ENCODE measurements at places on chromosomes 2 and 18.

DNA sequence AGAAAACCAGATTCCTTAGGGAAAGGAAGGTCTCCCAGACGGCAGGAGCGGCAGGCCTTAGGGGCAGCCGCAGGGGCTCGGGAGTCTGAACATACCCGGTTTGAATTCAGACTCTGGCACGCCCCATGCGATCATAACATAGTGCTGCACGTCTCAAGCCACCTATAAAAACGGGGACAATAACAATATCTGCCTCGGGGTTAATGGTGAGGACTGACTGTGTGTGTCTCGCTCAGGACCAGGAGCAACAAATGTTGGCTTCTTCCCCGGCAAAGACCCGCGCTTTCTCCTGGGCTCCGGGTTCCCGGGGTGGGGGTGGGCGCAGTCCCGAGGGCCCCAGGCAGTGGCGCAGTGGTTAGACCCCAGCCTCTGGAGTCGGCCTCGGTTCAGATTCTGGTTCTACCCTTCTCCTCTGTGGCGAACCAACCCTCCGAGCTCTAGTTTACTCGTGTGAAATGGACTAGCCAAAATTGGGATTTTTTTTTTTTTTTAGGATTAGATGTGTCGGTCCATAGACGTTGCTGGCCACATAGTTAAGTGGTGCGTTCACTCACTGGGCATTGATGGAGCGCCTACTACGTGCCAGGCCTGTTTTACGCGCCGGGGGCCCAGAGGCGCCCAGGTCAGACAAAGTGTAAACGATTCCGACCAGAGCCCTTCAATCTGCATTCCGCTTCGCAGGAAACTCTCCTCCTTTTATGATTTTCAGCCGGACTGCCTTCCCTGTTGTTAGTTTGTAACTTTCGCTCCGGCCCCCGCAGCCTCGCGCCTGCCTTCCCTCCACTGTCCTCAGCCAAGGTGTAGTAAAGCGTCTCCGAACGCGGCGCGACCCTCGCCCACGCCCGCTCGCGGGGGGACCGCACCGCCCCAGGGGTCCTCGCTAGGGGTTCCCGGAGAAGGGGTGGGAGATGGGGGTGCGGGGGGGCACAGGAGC, 820 bp upstream of the SH3BP4 start:
- DNase-seq, result no peak

DNA sequence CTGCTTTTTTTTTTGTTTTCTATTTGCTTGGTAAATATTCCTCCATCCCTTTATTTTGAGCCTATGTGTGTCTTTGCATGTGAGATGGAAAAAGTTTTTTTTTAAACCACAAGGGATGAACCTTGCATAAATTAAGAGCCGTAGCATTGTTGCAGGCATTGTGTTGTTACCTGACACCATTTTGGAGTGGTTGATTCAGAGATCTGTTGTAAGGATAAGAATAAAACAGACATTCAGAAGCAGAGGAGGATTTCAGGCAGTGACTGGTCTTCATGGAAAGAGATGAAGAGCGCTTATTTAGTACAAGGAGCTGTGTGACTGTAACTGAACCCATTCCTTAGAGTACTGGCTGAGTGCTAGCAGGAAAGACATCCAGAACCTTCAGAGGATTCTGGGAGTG, 101.2 kb downstream of the LTBP1 start:
- DNase-seq, result no peak

DNA sequence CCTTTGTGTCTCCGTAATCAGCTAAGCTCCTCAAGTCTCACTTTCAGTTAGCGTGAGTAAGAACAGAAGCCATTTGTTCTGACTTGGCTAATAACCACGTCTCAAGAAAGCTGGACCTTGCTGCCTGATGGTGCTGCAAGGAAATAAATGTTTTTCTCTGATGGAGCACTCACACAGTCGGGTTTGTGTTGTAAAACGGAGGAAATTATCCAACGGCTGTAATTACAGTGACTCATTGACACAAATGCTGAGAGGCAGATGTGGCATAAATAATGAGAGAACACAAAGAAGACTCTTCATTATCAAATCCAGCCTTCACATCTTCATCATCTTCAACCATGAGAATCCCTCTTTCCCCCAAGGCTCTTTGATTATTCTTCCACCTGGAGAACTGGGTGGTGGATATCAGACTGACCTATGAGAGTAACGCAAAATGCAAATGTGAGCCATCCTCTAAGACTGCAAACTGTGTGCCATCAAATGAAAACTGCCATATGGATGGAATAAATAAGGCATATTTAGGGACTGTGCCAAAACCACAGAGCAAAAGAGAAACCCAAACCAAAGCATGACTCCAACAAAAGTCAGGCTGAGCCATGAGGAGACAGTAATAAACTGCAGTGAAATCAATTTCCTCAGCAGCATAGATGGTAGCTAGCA, 252.6 kb downstream of the RND3 start:
- DNase-seq, result no peak

DNA sequence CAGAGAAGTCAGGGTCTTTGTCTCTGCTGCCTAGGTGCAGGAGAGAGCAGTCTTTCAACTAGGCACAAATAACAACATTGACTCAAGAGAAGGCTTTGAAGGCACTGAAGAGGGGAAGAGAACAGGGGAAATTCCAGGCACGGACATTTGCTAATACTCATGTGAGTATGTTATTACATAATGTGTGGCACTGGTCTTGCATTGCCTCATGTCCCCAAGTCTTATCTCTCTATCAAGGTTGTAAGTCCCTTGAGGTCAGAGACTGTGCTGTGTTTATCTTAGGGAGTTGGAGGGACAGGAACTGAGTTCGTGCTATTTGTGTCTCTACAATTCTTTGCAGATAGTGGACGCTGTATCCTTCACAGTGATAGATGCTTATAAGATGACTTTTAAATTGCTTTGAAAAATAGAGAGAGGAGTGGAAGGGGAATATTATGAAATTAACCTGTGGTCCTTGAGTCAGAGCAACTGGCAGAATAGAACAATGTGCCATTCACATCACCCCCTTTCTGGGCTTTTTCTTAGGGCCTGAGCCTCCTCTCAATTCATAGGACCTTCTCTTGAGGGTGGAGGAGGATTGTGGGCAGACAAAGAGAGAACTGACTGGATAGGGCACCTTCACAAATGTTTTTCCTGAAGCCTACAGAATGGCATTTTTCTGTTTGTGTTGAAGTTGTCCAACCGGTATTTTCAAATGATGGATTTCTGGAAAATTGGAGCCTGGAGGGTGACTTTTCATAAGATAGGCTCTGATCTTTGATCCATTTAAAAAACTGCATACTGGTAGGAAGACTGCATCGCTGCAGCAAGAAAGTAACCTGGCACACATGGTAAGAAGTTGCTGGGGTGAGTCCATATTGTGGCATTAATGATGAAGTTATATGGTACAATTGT, 96.6 kb upstream of the CXCR4 start:
- DNase-seq, result no peak

DNA sequence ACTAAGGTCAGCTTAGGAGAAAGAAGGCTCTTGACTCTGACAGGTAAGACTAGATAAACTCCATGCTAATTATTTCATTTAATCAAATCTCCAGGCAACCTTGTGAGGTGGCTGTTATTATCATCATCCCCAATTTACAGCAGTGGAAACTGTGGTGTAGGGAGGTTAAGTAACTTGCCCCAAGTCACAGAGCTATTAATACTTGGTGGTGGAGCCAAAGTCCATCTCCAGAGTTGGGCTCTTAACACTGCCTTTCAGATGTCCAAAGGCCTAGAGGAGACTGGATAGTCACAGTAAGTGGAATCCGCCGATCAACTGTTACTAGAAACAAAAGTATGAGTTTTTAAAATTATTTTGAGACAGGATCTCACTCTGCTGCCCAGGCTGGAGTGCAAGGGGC, 46.6 kb upstream of the SP3 start:
- DNase-seq, result no peak

DNA sequence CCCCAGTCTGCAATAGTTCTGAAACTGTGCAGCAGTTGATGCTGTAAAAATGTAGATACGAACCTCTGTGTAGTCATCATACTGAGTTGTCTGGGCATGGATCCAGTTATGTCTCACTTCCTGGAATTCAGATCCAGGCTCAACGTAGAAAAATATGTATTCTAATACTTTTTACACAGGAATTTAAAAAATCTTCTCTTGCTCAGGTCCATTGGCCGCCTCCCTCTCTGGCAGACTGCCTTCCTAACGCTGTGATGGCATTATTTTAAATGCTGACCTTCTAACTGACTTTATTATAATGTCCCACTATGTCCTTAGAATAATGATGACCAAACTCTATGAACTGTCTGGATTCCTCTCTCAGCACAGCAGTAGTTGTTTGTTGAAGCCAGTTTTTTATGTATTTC, 119.6 kb downstream of the FEZ2 start:
- no peak for DNase-seq

DNA sequence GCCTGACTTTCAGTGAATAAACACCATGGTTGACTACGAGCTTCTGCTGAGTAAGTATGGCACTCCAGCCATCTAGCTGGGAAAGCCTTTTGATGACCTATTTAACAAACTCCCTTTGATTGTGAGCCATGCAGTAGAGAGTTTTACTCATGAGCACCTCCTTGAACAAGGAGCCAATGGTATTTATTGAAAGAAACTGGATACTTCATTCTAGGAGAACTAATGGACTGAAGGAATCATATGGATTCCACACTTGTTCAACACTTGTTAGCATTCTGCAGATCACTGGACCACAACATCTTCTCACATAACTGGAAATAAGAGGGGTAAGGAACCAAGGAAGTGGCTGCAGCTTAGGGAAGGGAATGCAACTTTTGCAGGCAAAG, 320.9 kb upstream of the ETAA1 start:
- DNase-seq, result no peak

DNA sequence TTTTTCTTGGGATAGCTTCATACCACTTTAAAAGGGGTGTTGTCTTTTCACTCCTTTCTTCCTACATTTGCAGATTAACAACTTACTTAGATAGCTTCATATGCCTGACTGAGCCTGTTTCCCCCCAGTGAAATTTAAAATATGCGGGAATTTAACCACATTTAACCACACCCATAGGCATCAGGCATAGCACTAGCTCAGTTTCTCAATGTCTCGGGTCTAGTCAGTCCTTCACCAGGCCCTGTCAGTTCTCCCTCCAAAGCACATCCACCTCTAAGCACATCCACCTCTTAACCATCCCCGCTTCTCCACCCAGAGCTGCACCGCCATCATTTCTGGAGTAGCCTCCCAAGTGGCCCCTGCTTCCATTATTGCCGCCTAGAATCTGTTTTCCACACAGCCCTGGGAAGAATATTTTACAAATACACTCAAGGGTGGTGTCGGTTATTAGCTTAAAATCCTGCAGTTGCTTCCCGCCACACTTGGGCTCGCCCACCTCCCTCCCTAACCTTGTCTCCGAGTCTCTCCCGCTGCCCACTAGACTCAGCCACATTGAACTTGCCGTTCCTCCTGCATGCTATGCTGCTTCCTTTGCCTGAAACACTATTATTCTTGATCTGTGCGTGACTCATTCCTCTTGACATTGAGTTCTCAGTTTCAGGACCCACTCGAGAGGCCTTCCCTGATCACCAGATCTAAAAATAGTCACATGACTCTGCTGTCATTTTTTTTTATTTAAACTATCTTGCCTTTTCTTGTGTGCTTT, 68.3 kb downstream of the SPTBN1 start:
- no peak for DNase-seq

DNA sequence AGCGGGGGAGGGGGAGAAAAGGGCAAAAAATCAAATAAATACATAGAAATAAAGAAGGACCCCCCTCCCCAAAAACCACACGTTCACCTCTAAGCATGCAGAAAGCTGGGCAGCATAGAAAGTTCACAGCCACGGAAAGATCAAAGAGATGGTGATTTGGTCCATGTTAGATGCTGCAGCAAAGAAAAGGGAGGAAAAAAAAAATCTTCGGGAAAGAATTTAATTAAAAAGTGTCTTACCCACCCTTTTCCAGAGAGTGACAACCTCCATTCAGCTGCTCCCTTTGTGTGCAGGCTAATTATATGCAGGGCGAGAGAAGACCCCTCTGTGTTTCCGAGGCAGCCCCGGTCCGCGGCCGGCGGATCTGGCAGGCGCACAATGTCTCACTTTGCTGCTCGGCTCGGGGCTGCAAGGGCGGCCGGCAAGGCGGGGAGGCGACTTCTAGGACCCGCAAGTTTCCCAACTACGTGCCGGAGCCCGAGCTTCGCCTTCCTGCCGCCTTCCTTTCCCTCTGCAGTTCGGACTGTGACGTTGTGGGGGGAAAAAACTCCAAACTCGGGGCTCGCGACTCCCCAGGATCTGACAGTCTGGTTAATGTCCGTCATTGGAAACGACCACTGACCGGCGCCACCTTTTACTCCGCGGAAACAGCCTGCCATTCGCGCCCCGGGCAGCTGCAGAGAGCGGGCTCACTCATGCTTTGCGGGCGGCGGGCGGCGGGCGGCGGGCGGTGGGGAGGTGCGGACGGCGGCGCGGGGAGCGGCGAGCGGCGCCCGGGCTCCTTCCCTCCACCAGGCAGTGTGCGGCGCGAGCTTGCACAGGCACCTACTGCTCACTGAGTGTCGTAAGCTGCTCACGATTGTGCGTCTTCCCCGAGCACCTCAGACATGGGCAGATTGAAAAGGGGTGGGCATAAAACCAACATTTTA, at the start of gene LRRTM1:
Gene LRRTM1 (minus strand): TSS at position 844 of the 929 bp plus-strand sequence. CDS start 933 bp downstream, outside the sequence.
- DNase-seq, result no peak
